Activated CD8-positive, alpha-beta memory T cell treated with anti-CD3 and anti-CD28 coated beads, Interleukin-2, amount 50 U/mL, for 4 hours (primary cell): ENCODE measurements at places on chromosomes 11 and 22.

- no peak for DNase-seq
Measured at GRCh38 chr22:22166941-22167713, 77.5 kb upstream of the VPREB1 start.

DNA sequence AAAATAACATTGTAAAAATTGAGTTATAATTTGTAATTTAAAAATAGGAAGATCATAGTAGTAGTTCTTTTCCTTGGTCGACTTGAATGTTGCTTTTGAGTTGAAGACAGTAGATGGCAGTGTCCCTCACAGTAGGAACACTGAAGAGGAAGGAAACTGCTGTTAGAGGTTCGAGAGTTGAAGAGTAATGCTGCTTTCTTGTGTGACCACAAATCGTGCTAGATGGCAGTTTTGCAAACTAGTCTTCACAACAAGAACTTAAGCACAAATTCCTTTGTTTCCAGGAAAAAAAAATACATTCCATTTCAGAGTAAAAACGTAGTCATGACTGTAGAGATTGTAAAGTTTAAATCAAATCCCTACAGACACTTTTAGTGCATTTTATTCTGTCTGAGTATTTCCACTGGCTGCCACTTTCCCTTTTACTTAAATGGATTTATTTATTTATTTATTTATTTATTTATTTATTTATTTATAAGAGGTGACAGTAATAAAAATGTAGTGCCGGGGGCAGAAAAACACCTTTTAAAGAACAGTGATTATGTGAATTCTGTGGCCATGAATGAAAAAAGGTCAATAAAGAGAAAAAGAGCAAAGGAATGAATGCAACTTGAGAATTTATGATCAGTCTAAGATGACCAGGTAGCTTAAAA lies 54.6 kb downstream of the SPECC1L start:
- no peak for DNase-seq

GRCh38 chr11:86678823-86679222 lies 6.4 kb upstream of the ME3 start:
- no peak for DNase-seq

DNA sequence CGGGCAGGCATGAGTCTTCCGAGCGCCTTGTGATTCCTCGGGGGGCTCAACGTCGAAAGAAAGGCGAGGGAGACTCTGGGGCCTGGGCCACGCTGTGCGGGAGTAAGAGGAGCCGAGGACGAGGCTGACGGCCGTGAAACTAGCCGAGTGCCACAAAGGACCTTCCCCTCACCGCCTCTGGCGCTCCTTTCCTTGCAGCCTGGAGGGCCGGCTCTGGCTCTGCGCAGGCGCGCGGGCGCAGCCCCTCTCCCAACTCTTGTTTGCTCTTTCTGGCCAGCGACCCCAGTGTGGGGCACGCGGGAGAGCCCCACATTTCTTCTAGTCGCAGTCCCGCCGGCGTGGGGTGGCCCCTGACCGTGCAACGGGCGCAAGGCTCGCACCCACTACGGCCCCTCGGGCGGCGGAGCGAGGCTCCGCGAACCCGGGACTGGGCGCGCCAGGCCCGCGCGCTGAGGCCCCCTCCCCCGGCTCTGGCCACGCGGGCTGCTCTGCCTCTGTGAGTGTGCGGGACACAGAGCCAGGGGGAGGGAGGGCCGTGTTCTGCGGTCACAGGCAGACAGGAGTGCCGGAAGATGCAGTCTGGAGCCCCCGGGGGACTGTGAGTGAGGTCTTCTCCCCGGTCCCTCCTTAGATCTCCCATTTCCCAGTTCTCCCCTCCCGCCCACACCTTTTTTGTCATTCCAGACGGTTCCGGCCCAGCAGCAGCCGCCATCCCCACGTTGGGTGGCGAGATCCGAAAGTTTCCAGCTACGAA lies 1.0 kb upstream of the TOB2 start:
- peak; percentile 50 for DNase-seq

GRCh38 chr22:27418261-27418660 lies 383.3 kb downstream of the MN1 start:
- DNase-seq, result no peak

DNA sequence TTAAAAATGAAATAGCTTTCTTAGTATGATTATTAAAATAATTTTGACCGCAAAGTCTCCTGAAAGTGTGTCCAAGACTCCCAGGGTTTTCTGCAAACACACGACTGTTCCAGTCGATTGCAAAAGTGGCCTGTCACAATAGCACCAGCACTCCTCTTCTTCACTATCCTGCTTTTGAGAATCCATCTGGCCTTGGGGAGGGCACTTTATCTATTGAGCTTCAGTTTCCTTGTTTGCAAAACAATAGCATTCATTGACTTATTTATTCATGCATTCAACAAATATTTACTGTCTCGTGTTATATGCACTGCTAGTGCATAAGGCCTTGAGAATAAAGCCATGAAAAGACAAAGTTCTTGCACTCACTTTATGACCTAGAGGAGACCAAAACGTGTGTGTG lies 96.2 kb upstream of the NTM start:
- DNase-seq, result no peak

DNA sequence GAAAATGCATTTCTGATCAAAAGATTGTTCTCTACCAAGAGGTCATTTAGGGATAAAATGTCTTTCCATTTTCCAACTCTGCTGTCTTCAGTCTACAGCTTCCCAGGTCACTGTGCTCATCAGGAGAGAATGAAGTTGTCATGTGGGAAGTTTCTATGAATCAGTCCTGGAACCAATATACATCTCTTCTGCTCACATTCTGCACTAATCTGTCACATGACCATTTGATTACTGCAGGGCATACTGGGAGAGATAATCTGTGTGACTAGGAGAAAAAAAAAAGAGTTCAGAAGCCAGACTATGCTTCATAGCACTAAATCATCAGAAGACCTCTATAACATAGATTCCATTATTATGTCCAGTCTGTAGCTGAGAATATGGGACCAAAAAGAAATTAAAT lies 611.5 kb downstream of the KCNA4 start:
- DNase-seq, result no peak

DNA sequence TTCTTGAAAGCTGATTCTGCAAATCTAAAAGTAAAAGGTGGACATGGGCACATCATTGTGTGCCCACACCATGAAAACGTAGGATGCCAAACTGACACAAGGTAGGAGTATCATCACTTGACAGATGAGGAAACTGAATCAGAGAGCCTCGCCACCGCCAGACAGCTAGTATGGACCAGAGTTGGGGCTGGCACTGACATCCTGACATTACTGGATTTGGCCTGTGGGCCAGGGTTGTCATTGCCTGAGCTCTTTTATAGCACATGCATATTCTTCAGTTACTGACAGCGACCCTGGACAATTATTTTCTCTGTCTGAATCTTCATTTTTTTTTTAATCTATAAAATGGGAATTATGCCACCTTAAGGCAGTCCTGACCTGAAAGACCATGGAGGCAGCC lies 16.5 kb downstream of the USP35 start:
- DNase-seq, result peak; percentile 5

DNA sequence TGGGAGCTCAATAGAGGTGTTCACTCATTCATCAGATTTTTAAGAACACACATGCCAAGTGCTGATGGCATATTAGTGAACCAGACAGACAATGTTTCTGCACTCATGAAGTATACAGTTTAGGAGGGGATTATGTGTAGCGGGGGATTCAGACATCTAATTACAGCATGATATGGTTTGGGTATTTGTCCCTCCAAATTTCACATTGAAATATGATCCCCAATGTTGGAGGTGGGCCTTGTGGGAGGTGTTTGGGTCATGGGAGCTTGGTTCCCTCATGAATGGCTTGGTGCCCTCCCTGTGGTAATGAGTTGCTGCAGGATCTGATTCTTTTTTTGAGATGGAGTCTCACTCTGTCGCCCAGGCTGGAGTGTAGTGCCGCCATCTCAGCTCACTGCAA lies 8.9 kb upstream of the RAB3IL1 start:
- no peak for DNase-seq

DNA sequence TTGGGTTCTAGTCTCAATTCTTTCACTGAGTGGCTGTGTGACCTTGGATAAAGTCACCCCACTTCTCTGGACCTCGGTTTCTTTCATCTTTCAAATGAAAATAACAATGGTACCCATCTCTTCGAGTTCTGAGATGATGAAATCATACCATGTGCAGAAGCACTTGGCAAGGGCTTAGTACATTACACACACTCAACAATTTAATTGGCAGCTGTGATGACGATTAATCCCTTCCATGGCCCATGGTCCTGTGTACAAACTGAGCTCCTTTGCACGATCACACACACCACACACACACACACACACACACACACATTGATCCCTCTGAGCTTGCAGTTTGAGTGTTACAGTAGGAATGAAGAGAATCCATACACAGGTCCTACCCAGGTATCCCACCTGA lies 103.4 kb upstream of the ASPHD2 start:
- DNase-seq, result no peak

- DNase-seq, result no peak
Measured at GRCh38 chr11:102599642-102600261, 25.4 kb downstream of the MMP20 start.

DNA sequence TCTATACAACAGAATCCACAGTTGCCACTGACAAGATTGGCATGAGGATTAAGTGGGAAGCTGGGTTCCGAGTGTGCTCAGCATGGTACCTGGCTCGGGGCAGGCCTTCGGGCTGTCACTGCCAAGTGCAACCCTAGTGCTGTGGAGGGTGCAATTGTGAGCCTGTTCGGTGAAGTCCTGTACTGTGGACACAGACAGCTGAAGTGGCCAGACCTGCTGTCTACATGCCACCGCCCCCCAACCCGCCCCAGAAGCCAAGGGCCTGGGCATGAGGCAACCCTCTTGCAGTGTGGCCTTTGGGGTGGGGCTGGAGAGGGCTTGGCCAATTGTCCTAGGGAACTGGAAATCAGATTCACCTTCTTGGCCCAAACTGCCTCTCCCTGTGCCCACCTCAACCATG lies 15.6 kb upstream of the SHISAL1 start:
- no peak for DNase-seq

GRCh38 chr11:128579798-128580504 lies 7.4 kb downstream of the ETS1 start:
- DNase-seq, result no peak

DNA sequence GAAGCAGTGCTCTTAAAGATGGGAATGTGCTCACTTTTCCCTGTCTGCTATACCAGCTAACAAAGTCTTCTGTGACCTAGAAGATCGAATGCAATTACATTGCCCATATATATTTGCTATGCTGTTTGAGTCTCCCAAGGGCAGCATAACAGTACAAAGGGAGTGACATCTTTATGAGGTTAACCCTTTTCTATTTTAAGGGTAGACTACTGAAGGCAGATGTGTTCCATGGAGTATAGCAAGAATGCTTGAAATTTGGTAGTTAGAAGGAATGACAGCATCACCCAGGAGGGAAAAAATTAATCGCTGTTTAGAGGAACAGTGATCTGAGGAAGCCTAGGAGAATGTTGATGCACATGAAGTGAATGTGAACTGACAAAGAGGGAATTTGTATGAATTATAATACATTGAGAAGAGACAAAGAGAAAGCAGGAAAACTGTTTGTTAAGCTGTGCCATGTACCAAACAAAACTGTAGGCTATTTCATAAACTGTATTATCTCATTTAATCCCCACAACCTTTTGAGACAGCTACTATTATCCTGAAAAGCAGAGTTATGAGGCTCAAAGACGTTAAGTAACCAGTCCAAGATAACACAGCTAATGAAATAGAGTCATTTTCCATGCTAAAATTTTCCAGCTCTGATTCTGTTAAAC lies 13.0 kb downstream of the MAML2 start:
- DNase-seq, result no peak
